ENCODE measurements at places on chromosomes 6 and 20. TPM values are rescaled to one million over a fixed set of nuclear protein-coding genes. Genes with fewer than 3 reads are reported as not detected.

- DNase-seq: no peak
Observed at GRCh38 chr6:12250383-12250770, 39.8 kb upstream of the EDN1 start.

DNA sequence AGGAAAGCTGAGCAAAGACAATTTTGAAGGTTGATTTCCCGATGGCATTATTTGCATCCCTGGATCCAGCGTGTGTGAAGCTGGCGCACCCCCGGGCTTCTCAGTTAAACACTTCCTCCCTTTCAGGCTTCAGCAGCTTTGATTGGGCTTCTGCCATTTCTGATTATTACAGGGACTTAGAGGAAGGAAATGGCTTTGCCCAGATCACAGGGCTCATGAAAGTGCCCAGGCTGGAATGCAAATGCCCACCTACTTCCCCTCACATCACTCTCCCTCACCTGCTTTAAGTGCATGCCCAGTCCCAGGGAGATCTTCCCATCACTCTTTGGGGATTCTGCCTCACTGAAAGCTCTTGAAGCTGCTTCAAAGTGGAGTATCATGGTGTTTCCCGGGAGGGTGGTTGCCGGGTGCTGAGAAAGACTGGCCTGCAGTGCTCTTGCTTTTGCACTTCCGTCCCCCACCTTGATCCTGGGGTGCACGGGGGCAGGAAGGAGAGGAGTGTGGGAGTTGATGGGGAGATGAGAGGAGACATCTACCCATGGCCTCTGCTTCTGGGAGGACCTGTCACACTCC lies 28.3 kb downstream of the PHACTR3 start:
- DNase-seq: no peak

DNA sequence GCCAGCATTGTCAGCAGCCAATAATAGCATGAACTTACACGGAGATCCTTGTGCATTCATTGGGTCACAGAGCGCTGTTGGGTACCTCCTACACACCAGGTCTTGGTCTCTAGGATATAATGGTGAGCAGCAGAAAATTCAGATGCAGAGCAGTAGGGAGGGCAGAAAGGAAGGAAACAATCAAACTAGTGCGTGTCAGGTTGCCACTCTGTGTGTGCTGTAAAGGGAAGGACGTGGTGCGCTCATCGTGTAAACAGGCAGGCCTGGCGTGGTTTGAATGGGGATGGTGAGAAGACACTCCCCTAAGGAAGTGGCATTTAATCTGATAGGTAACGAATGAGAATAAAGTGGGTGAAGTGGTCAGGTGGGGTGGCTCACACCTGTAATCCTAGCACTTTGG lies 336.4 kb downstream of the CDH26 start:
- DNase-seq: no peak

- DNase-seq: no peak
Observed at GRCh38 chr6:52336919-52337561, 24.9 kb upstream of the PAQR8 start.

- DNase-seq: no peak
Observed at GRCh38 chr6:157224178-157224950, 99.0 kb downstream of the TMEM242 start.

Gene KIF25
- total RNA-seq: not detected

Gene FOXF2
- total RNA-seq: not detected
